Epithelial cell of proximal tubule (primary cell): ENCODE measurements at places on chromosomes 5 and 9.

DNA sequence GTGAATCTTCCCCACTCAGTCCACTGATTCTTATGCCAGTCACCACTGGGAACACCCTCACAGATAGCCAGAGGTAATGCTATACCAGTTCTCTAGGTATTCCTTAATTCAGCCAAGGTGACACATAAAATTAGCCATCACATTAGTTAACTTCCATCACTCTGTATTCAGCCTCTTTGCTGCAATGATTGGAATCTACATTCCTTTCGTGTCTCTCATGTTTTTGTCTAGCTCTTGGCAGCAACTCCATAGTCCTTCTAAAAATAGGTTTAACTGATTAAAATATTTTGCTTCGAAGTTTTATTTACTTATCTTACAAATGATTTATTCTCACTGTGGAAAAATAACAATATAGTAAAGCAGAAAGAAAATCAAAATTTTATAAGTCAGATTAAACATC lies 19.6 kb upstream of the RNF20 start:
- peak; percentile 13 for DNase-seq

- no peak for DNase-seq
These were observed 4.8 kb upstream of the PRKACG start for GRCh38 chr9:69018737-69019136.

GRCh38 chr9:71136696-71137095 lies 15.3 kb upstream of the TRPM3 start:
- no peak for DNase-seq

DNA sequence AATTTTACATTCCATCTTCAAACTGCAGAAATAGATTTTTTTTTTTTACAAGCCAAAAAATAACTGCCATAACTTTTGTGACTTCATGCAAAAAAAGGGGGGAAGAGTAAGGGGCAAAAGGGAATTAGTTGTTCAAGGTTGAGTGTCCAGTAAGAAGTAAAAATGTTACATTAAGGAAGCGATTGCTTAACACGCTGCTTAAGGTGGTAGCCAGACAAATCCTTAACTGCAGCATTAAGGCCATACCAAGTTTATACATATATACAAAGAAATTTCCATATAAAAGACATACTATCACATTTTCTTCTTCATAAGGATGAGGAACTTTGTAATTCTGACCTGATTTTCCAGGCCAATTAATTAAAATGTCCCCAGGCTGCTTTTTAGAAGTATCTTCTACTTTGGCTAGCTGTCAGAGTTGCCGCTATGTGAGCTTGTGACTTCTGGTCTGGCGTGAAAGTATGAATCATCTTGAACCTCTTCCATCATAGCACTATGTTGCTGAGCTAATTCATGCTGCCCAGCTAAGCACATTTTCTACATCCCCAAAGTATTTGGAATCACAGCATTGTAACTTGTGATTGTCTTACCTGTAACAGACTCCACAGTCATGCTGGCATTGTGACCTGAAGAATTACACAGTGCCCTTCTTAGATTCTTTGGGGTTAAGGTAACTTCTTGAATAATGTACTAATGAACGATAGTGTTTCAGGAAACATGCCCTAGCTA lies 40.0 kb downstream of the G3BP1 start:
- no peak for DNase-seq

GRCh38 chr9:124180557-124180956 lies 77.2 kb upstream of the NEK6 start:
- no peak for DNase-seq

GRCh38 chr9:69097064-69097463 lies 61.5 kb downstream of the FXN start:
- DNase-seq = peak; percentile 93

DNA sequence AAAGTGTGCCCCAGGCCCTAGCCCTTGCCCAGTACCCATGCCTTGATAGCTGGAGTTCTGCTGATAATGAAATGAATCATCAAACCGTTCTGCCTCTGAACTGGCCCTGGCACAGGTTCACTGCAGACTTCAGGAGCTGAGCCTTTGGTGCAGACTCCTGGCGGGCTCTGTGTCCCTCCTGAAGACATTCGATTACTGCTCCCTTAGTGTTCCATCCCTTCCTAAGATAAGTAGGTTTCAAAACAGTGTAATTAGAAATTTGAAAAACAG lies 97.2 kb downstream of the MVB12B start:
- DNase-seq = no peak
